ENCODE measurements at places on chromosomes 1 and 21.

- DNase-seq: no peak
These were observed 58.0 kb downstream of the PUM1 start for GRCh38 chr1:31007462-31007991.

DNA sequence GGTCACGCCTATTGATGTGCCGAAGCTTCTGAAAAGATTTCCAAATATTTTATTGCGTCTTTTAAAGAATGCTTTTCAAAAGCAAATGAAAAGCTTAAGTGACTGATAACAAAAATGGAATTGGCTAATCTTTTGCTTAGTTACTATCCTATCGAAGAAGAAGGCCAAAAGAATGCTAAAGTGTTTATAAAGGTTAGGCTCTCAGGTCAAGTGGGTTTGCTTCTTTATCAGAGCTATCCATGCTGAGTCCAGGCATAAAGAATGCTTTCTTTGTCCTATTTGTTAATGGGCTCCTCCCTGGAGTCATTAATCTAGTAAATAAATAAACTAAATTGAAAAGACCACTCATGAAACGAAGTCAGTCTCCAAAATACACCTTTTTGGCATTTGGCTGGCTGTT, 133.4 kb upstream of the LYPLAL1 start:
- no peak for DNase-seq

GRCh38 chr1:206420471-206420870, 49.8 kb upstream of the IKBKE start:
- no peak for DNase-seq

DNA sequence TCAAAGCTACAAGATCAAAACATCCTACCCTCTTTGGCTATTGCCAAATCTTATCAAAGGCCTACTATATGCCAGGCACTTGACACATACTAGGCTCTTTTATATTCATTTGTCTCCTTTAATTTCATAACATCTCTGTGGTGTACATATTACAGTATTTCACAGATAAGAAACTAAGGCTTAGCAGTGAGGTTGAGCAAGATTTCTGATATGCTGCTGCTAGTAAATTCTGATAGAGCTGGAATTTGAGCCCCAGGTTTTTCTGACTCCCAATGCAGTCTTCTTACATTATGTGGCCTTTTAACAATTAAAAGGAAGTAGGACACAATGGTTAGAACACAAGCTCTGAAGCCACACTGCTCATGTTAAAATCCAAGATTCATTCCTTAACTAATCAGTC, 16.8 kb downstream of the CCDC185 start:
- DNase-seq: no peak

DNA sequence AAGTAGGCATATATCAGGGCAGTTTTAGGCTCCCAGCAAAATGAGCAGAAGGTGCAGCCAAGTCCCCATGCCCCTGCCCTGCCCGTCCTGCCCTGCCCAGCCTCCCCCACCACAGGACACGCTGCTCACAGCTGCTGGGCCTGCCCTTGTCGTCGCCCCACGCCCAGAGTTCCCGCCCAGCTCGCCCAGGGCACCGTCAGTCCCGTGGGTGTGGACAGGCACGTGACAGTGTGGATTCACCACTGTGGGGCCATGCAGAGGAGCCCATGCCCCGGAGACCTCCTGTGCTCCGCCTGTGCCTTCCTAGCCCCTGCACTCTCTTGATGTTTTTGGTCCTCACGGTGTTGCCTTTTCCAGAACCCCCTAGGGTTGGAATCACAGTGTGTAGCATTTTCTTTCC, 7.0 kb downstream of the FAAP20 start:
- DNase-seq: no peak

DNA sequence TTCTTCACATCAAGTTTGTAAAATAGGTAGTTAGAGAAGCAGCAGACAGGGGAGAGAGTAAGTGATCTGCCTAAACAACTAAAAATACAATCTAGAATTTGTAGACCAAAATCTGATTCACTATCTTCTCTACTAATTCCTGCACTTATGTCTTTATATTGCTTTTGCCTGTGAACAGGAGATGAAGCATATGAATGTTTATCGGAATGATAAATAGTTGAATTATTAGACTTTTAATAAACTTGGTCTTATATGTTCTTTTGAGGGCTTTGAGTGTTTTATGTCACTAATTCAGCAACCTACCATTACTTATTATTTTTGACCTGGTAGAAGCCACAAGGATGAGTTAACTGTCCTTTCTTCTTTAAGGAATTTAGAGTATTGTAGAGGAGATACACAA, 2.3 kb downstream of the DESI2 start:
- DNase-seq: no peak
